ENCODE measurements at places on chromosomes 11 and 22.

- DNase-seq: no peak
Observed at GRCh38 chr11:68448604-68449011, 11.9 kb upstream of the PPP6R3 start.

DNA sequence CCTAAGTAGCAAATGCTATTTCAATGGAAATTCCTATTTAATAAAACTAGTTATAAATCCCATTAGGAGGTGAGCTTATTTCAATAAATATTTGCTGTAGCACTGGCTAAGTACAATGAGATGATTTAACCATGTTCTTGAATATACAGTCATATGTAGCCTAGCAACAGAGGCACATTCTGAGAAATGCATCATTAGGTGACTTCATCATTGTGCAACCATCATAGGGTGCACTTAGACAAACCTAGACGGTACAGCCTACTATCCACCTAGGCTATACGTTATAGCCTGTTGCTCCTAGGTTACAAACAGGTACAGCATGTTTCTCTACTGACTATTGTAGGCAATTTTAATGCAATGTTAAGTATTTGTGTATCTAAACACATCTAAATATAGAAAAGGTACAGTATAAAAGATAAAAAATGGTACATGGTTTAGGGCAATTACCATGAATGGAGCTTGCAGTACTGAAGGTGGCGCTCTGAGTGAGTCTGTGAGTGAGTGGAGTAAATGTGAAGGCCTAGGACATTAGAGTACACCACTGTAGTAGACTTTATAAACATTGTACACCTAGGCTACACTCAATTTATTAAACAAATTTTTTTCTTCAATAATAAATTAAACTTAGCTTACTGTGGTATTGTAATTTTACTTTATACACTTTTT lies 350.1 kb downstream of the CASP12 start:
- DNase-seq: no peak

DNA sequence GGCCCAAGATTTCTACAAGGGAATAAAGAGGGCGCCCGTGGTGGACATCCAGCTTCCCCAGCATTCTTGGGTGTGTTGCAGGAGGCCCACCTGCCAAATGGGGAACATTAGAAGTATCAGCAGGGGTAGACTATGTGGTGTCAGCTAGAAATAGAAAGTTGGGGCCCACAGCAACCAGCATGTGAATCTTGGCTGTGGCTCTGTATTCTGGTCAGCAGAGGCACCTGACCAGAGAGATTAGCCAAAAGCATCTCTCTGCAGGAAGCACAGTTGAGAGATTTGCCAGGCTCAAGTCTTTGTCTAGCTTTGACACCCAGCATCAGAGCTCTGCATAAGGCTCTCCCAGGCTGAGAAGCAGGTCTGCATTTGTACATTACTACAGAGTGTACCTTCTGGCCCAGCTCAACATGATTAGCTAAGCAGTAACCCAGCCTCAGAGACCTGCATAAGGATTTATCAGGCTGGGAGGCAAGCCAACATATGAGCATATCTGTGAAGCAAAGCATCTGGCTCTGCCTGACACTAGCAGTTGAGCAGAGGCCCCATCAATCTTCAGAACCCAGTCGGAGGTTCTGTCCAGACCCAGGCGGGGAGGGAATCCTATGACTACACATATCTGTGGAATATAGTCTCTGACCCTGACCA lies 79.9 kb downstream of the MS4A13 start:
- no peak for DNase-seq

DNA sequence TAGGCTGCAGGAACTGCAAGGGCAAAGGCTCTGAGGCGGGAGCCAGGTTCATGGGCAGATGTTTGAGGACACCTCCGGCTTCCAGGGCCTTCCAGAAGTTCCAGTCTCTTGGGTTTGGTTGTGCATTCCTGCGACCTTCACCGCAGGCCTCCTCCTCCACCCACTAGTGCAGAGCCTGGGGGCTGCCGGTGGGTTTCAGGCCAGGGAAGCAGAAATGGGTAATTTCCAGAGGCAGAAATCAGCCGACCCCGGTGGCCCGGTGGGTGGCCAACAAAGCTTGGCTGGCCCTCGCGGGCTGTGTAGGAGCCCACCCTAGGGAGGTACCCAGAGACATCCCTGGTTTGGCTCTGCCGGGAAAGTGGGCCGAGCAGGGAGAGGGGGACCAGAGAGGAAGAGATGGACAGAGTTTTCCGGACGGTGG lies 417 bp upstream of the PHETA2 start:
- no peak for DNase-seq

- DNase-seq: no peak
Observed at GRCh38 chr11:68303083-68303482, 9.3 kb upstream of the LRP5 start.

- DNase-seq: no peak
Observed at GRCh38 chr11:111010391-111011274, 234.9 kb upstream of the POU2AF2 start.

DNA sequence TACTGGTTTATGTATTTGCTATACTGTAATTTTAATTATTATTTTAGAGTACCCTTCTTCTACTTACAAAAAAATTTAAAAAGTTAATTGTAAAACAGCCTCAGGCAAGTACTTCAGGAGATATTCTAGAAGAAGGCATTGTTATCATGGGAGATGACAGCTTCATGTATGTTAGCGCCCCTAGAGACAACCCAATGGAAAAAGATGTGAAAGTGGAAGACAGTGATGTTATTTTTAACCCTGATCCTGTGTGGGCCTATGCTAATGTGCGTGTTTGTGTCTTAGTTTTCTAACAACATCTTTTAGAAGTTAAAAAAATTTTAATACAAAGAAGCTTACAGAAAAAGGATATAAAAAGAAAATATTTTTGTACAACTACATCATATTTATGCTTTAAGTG lies 205.0 kb downstream of the FAM76B start:
- no peak for DNase-seq

DNA sequence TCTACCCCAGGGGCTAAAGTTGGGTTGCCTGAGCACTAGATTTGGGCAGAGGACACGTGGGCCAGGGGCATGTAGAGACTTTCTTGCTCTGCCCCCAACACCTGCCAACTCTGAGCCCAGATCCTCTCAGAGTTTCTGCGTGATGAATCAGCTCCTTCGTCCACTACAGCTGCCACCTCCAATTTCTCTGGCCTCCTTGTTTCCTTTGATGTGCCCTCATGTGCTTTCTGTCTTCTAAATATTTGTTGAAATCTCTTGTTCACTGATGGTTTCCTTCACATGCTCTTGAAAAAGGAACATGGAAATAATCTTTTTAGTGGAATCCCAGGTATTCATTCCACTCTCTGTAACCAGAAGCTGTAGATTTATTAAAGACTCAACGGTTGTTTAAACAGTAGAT lies 8.0 kb downstream of the IZUMO1R start:
- no peak for DNase-seq

- DNase-seq: no peak
Observed at GRCh38 chr11:66467034-66467659, 442 bp downstream of the PELI3 start.

GRCh38 chr22:46895753-46896152 lies 133.3 kb downstream of the TBC1D22A start:
- DNase-seq: no peak

DNA sequence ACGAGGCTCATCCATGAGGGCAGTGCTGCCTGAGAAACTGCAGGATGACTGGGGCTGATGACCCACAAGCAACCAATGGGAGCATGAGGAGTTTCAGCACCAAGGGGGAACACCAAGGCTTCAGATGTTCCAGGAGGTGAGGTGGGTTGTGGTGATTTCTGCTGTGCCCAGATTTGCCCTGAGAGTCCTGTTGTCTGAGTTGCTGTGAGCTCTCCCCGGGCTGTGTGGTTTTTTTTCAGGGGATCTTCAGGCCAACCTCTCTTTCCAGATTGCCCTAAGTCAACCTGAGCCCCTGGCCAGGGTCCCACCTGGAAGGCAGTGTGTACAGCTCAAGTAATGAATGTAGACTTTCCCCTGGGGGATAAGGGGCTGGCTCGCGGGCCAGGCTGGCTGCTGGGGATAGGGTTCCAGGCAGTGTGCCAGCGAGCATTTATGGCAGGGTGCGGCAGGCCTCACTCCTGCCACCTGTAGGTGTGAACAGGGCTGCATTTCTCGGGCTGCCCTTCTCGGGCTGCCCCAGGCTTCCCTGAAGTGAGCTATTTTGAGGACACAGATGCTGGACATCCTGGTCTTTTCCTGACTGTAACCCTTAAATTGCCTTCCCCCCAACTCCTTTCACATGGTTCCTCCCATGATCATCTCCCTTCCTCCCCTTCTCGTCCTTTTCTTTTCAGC lies 9.8 kb downstream of the SLC22A6 start:
- DNase-seq: no peak

- DNase-seq: no peak
Observed at GRCh38 chr22:43707648-43708047, 104.5 kb downstream of the EFCAB6 start.

DNA sequence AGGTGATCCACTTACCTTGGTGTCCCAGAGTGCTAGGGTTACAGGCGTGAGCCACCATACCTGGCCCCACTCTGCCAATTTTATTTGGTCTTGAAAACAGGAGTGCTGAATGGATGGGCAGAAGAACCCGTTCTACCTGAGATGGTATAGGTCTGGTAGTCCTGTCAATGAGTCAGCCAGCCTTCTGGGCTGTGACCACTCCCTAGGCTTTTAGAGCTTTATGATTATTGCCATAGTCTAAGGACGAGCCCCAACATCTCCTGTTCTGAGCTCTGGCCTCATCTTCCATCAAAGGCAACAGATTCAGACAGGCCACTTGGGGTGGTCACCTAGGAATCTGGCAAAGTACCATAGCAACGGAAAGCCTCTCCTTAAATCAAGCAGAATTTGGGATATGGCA lies 11.5 kb downstream of the ZDHHC5 start:
- no peak for DNase-seq

DNA sequence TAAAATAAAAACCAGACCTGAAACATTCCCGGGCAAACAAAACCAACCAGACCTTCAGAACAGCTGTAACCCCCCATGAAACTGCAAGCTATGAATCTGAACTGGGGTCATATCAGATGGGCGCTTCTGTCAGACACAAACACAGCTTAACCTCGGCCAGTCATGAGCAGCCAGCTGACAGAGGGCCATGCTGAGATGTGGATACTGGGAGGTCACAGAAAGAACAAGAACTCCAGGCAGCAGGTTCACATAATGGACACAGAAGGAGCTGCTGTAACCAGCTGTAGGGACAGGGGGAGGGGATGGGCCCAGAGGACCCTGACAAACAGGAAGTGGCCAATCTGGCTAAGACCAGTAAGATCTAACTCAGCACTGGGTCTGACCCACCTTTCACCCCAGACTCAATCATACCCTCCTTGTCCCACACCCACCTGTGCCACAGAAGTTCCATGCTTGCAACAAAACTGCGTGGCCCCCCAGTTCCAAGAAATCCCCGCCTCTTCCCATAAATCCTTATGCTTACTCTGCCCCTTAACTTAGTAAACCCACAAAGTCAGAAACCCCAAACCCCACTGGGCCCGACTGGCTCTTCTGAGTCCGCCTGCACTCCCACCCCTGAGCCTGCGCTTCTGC lies 4.0 kb downstream of the APOL4 start:
- DNase-seq: no peak
